ENCODE measurements at places on chromosomes 11 and 22.

- no peak for DNase-seq
Observed at GRCh38 chr22:32708830-32709229, 92.7 kb upstream of the TIMP3 start.

DNA sequence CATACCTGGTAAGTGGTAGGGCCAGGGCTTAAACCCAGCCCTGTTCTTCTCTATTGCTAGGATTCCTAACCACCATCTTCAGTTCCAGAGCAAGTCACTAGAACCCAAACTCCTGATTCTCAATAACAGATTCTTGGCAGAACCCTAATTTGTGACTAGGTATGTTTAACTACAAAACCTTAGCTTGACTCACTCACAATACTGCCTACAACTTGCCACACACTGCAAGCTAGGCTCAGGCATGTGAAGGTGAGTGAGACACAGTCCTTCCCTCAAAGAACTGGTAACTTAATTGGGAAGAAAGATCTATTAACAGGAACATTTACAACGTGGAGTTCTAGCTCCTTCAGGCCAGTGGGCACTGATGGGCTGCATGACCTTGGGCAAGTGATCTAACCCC is 14.5 kb upstream of the AMOTL1 start:
- no peak for DNase-seq

GRCh38 chr22:27422442-27422841 is 379.1 kb downstream of the MN1 start:
- no peak for DNase-seq

DNA sequence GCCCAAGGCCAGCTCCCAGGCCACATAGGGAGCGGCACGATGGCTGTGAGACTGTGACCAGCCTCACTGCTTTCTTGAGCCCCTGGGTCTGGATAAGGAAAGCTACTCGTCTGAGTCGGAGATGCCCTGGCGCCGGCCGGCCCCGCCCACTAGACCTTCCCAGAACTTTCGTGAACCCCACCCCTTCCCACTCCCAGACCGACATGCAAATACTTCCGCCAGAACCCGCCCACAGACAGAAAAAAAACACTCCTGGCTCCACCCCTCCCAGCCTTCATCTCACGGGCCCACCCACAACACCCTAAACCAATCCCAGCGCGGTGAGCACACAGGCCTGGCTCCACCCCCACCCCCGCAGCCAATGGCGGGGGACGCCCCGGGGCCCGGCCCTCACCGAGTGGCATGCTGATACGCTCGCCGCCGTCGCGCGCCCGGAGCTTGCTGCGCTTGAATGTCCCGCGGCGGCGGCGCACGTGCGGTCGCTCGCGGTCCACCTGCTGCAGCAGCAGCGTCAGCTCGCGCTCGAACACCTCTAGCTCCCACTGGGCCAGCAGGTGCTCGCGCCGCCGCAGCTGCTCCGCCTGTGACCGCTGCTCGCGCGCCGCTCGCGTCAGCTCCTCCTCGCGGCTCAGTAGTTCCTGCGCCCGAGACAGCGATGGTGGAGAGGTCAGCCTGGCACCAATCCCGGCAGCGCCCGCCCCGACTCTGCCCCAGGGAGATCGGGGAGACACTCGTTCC is 7.0 kb downstream of the MAP3K11 start:
- DNase-seq, result no peak

DNA sequence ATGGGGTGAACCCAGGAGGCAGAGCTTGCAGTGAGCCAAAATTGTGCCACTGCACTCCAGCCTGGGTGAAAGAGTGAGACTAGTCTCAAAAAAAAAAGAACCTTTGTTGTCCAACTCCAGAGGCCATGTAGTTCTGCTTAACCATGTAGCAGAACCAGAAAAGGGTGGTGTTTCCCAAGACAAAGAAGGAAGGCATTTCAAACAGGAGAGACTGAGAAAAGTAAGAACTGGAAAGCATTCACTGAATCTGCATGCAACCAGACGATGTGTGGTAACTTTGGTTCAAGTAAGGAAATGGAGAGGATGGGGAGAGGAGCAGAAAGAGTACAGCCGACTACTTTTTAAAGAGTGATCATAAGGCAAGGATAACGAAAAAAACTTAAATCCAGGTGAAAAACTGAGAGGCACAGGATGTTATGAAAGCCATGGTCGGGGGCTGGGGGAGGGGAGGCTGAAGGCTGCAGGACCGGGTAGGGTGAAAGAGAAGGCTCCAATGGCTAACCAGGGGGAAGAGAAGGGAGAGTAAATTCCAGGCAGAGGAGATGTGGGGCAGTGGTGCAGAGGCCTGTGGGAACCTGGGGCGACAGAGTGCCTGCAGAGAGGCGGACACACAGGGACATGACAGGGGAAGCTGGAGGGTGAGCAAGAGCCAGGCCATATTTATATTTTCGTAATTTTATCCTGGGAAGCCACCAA is 48.8 kb downstream of the MAPK1 start:
- DNase-seq, result no peak

DNA sequence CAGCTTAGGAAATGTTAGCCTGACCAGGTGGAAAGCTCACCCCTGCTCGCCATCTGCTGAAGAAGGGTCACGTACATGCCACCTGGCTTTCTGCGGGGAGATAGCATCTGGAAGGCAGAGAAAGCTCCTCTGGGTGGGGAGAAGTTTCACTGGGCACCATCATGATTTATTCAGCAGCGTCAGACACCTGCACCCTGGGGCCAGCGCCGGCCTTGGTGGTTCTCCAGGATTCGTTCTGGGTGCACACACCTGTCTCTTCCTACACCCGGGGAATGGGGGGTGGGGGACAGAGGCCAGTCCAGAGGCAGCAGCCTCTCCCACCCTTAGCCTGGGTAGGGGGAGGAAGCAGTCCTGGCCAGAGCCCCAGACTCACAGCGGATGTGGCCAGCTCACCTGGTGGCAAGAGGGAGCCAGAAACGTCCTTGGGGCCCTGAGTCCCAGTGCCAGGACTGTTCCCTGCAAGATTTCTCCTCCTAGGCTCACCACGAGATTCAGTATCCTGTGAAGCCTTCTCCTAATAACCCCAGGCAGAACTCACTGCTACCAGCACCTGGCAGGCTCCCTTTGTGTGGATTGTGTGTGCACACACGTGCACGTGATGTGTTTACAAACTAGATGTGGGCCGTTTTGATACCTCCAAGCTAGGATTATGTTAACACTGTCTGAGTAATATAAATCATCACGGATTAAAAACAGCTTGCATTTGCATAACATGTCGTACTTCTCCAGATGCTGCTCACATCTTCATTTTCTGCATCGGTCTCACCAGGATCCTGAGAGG is 17.3 kb upstream of the RASD2 start:
- no peak for DNase-seq

DNA sequence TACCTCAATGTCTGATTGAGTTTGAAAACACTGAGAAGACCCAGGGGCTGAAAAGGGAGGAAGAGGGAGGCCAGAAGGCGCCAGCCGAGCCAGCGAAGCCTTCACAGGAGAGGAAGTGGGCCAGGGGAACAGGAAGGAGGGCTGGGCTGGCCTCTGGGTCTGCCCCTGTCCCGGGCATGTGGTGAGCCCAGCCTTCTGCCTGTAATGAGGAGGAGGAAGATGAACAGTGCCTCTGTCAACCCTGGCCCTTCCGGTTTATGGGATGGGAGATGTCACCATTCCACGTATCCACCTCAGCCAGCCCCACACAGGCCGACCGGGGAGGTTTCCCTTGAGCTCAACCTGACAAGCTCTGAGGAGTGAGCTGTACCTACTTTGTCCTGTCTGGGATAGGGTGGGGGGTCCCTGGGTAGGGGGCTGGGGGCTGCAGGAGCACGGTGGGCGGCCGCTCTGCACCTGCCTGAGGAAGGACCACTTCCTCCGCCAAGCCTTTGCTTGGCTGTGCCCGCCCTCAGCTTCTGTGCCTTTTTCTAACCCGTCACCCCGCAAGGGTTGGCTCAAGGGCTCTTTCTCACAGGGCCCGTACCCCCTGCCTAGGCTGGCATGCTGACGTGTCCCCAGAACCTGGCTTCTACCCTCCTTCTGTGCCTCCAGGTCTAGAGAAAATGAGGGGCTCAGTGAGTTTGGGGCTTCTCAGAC is 2.0 kb downstream of the PARVG start:
- peak; percentile 31 for DNase-seq

GRCh38 chr11:119509969-119510401 is 87.0 kb upstream of the THY1 start:
- DNase-seq, result peak; percentile 24

Data from stimulated activated CD4-positive, alpha-beta T cell treated with anti-CD3 and anti-CD28 coated beads, Interleukin-15, amount 100 ng/mL, for 48 hours (primary cell).